ENCODE measurements at places on chromosomes 6 and 20.

- DNase-seq: no peak
These were observed 29.7 kb downstream of the RREB1 start for GRCh38 chr6:7137335-7138045.

DNA sequence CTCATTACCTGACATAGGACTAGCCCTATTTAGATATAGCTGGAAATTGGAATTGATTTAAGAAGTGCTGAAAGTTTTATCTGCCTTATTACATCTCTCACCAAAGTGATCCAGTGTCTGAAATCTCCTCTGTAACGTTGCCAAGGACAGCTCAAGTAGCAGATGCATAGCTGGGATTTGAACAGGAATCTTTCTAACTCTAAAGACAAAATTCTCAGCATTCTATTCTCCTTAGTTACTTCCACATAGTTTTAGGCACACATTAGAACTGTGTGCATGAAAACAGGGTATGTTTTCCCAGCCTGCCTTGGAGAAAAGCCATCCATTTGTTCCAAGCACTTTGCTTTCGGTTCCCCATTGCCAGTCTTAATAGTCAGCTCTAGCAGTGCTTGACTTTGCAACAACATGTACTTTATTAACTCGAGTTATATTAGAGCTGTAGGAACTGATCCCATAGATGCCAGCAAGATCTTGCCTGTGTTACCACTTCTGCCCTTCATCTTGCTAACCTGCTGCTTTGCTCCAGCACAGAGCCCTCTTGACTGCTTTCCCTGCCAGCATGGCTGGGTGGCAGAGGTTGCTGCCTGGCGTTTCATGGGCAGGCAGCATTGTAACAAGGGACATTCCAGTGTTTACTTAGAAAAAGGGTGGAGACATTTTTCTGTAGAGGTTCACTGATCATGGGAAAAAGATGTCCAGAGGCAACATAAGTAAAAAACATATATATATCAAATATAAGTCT lies 56.1 kb upstream of the STMND1 start:
- DNase-seq: no peak

DNA sequence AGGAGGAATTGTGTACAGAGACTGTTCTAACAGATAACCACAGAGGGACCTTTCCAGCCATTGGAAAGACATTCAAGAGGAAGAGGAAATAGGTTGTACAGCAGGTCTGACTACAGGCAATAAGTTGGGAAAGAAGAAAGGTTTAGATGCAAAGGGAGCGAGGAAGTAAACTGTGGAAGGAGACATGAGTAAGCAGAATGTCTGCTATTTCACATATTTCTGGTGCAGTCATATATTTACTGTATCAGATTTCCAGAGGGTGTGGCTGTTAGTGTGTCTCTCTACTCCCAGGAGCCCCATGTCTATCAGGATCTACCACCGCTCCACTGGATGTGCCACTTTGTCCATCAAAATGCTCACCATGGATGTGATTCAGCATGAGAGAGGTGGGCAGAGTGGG lies 25.9 kb downstream of the MRS2 start:
- DNase-seq: no peak

DNA sequence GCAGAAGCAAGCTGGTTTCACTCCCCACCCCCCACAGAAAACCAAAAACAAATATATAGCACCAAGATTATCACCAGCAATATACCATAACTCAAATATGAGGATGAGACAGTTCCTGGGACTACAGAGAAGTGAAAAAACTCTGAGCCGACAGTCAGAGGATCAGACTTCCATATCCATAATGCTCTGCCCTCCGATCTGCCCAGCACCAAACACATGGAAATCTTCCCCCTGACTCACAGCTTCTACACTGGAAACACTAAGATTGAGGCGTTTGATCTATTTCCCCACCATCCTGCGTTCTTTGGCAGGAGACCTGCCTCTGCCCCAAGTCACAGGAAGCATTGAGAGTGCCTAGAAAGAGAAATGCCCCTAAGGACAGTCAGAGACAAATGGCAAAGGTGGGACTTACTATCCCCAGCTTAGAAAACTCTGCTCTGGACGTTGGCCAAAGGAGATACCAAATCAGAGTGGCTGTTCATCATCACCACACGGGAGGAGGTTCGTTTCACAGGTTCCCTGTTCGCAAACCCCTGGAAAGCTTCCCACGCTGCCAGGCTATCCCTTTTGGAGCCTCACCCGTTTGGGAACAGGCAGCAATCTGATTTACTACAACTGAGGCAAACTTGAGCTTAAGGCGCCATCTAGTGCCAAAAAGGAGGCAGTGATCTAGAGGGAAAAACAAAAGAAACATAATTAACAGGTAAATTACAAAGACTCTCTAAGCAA lies 48.7 kb upstream of the SRSF6 start:
- DNase-seq: no peak

DNA sequence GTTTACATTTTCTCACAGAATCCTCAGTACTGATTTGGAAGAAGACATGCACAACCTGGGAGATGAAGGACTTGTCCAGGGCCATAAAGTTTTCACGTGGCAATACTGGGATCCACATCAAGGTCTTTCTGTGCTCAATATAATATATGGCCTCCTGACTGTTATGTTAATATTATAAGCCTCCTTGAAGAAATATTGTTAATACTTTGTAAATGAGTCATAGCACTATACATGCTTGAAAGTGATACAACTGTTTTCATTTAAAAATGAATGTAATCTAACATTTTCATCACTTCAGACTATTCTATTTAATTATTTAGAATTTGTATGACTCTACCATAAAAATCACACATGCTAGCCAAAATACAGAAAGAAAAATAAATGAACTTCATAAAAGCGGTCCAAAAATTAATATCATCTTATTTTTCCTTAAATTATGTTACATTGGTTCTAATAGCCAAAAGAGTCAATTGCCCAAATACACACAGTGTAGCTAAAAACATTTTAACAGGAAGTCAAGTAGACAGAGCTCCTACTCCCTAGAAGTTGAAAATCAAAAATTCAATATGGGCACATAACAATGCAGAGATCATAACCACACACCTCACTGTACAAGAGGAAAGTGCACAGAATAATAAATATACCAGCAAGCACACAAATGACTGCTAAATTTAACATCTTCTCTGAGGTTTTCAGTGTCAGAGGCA lies 188.0 kb upstream of the HDDC2 start:
- no peak for DNase-seq

- no peak for DNase-seq
These were observed 9.5 kb downstream of the CYP39A1 start for GRCh38 chr6:46642928-46643751.

GRCh38 chr6:160043784-160044183 lies 74.9 kb downstream of the IGF2R start:
- no peak for DNase-seq

DNA sequence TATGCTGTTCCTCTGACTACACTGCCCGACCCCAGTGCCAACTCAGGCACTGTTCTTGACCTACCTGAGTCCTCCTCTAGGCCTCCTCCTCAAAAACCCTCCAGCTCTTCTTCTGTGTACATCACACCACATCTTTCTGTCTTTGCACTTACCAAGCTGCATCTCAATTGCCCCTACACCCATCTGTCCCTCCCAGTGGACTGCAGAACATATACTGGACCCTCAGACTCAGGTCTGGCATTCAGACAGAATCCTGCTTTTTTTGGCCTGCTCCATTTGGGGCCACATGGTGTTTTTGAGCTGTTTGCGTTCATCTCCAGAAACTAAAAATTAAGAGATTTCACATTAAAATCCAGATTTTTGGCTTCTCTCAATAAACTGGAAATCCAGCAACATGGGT lies 23.2 kb upstream of the YWHAB start:
- DNase-seq: no peak

GRCh38 chr6:143225929-143226328 lies 165.2 kb downstream of the AIG1 start:
- no peak for DNase-seq

- DNase-seq: no peak
These were observed 9.3 kb downstream of the NAPB start for GRCh38 chr20:23412026-23412425.

DNA sequence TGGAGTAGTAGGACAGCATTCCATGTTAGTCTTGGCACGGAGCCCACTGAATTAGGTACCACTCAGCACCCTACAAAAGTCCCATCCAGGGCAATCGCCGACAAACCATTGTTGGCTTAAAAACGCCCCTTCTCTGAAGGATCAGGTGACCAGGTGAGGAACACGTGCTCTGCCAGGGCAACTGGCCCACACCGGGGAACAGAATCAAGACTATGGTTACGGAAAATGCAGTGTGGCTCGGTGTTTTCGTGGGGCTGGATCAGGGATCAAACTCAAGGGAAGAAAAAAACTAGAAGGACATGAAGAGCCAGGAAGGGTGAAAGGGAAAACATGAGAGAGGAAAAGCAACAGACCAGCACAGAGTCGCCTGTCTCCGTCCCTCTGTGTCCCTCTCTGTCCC lies 177.8 kb upstream of the ARID1B start:
- no peak for DNase-seq

- no peak for DNase-seq
These were observed 24.7 kb downstream of the TTLL9 start for GRCh38 chr20:31894980-31895675.

GRCh38 chr6:142702501-142703460 lies 242.2 kb downstream of the HIVEP2 start:
- DNase-seq: no peak

GRCh38 chr20:492159-492558 lies 29.8 kb upstream of the TBC1D20 start:
- DNase-seq: no peak

- no peak for DNase-seq
These were observed 7.7 kb upstream of the ASXL1 start for GRCh38 chr20:32350421-32350820.

- DNase-seq: no peak
These were observed 74.3 kb downstream of the RPS12 start for GRCh38 chr6:132888701-132889100.

DNA sequence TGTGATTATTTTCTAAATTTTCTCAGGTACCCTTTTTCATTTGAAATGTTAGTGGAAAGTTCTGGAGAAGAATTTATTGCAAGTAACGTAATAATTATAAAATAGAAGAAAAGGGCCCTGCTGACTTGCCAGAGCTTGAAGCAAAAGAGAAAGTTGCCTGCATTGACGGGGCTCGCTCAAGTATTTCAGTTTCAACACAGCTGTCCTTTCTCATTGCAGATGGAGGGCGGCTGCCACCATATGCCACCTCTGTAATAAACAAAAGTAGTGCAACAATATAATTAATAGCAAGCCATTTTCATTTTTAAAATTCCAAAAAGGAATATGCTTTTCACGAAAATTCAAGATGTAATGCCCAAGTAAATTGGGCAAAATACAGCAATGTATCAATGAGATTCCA lies 246.2 kb downstream of the PACRG start:
- no peak for DNase-seq

Data from omental fat pad (tissue), 4 donors.